IPS-NIHi11 (cell line): ENCODE measurements at places on chromosomes 11 and 22.

DNA sequence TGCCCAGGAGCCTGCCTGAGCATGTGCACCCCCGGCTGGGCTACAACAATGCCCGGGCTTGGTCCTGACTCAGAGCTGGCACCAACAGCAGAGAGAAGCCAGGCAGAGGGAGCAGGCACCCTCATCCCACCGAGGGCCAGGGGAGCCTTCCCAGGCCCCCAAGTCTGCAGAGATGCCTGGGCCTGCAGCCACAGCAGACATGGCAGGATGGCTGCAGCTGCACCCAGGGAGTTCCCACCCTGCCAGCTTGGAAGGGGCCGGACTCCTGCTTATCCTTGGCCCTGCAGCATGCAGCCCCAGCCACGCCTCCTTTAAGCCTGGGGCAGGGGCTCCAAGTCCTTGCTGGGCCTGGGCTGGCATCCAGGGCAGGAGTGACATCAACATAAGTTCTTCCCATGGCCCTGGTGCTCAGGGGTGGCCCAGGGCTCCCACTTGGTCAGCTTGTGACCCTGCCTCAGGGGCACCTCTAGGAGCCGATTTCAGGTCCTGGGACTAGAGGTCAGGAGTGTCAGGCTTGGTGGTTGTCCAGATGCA lies 26.7 kb downstream of the OR10D3 start:
- no peak for DNase-seq

DNA sequence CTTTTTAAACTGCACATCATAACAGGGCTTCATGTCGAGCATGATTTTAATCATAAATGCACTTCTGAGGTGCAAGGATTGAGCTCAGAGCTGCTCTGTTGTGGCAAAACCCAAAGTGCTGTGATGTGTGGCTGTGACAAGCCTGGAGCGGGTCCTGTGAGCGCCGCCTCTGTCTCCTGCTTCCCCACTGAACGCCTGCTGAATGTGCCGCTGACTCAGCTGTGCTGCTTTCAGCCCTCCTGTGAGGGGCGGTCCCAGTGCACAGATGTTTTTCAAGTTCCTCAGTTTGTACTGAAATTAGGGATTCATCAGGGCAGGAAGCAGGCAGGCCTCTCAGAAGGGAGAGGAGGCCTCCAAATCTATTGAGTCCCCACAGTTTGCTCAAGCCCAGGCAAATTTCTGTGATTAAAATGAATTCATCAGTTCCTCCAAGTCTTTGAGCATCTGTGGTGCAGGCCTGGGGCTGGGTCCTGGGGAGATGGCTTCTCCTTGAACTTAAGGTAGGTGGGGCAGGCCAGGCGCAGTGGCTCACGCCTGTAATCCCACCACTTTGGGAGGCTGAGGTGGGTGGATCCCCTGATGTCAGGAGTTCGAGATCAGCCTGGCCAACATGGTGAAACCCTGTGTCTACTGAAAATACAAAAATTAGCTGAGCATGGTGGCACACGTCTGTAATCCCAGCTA lies 3.0 kb upstream of the GTSE1 start:
- DNase-seq = no peak

DNA sequence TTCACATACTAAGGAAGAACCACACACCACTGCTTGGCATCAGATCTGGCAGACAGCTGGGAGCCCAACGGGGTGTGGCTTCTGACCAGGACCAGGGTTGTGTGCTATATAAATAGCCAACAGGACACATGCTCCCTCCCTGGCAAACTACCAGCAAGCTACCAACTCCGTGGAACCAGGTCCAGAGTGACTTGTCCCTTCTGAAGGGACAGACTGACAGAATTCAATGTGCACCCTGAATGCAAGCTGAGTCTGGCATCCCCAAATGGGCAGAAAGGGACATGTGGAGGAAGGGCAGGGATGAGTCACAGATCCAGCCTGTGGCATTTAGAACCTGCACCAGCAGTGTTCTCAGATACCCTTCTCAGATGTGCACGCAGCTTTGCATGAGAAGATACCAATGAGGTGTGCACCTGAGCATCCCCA lies 92.9 kb downstream of the MICAL3 start:
- DNase-seq = no peak

DNA sequence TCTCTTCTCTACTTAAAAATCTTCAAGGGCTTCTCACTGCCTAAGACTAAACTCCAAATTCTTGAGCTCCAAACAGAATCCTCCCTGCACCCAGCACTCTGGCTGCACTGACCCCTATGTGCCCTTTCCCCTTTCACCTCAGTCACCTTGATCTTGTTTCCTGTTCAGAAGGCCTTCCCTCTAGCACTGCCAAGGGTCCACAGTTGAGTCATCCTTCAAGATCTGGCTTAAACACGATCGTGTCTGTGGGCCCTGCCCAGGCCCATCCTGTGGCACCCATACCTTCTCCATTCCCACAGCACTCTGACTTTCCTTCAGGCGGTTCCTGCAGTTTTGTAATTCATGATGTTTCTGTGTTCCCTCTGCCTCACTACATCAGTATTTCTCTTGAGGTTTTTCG lies 129.2 kb downstream of the ARL14EP start:
- no peak for DNase-seq

DNA sequence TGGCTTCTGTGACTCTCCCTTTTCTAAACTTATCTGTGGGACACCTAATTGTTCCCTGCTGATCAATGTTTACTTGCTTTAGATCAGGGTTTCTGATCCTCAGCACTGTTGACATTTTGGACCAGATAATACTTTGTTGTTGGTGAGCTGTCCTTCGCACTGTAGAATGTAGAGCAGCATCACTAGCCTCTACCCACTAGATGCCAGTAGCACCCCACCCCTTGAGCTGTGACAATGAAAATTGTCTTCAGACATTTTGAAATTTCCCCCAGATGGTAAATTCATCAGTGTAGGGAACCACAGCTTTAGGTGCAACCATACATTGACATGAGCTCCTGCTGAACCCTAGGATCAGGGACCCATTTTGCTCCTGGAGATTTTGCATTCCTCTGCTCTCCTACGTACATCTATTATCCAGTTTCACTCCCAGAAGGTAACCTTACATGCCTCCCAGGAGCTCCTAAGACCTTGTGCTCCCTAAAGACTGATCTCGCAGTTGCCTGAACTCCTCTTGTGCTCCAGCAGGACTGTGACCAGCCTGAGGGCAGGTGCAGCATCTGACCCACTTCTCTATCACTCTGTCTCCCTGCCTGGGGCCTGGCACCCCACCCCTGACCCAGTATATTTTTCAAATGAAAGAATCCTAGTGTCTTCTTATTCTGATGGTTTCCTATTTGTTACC lies 107.8 kb downstream of the FAR1 start:
- no peak for DNase-seq

GRCh38 chr11:38937709-38938108 lies 2339.7 kb upstream of the RAG2 start:
- no peak for DNase-seq

- no peak for DNase-seq
Measured at GRCh38 chr11:126336138-126336541, 19.3 kb upstream of the ST3GAL4 start.
